ENCODE measurements at places on chromosomes 6 and 20.

- DNase-seq = no peak
Measured at GRCh38 chr6:109282756-109283155, 99.5 kb downstream of the CD164 start.

DNA sequence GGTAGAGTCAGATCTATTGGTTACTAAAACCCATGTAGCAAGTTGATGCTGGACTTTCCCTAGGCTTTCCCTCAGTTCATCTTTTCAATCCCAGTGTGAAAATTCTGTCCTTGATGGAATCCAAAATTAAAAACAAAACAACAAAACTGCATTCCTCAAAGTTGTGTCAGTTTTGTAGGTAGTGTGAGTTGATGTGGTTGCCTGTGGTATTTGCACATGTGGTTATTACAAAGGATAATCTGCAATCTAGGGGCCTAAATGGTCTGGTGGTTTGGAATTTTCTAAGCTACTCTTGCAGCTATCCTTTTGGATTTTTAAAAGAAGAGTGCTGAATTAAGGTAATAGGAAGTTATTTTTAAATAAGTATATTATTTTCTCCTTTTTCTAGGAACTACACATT is 132.2 kb upstream of the SCGN start:
- DNase-seq = no peak

DNA sequence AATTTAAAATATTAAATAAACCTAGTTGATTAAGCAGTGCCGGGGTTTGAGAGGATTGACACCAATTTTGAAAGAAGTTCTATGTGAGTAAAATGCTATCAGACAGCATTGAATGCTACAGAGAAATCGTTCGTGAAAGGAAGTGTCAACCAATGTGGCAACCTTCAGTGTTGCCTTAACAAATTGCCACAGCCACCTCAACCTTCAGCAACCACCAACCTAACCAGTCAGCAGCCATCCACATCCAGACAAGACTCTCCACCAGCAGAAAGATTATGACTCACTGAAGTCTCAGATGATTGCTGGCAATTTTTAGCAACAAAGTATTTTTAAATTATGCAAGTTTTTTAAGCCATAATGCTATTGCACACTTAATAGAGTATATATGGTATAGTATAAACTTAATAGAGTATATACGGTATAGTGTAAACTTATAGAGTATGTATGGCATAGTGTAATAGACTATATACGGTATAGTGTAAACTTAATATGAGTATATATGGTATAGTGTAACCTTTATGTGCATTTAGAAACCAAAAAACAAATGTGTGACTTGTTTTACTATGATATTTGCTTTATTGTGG is 65.3 kb upstream of the ID4 start:
- DNase-seq = no peak

DNA sequence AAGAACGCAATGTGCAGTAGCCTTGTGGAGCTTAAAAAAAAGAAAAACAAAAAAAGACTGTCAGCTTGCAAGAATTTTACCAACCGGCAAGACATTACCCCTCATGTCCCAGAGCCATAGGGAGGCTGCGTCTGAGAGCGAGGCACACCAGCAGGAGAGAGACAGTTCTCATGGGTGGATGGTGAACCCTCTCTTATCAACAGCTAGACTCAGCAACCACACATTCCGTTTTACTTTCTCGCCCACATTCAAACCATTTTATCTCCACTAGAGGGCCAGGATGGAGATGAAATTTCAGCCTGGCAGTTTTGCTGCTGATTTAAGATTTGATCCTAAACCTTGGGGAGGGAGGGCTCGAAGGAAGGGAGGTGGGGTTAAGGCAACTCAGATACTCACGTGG is 247.0 kb downstream of the ATXN1 start:
- no peak for DNase-seq

DNA sequence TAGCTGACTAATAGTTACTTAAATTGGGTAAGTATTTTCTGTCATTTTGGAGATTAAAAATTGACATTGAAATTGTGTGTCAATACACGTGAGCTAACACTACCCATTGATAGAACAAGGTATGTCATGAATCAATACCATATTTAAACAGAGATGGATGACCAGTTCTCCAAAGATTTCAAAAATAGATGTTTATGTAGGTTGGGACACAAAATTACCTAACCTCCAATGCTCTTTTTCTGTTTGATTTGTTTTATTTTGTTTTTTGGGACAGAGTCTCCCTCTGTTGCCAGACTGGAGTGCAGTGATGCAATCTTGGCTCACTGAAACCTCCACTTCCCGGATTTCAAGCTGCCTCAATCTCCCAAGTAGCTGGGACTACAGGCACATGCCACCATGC is 1491.7 kb downstream of the GRIK2 start:
- no peak for DNase-seq

DNA sequence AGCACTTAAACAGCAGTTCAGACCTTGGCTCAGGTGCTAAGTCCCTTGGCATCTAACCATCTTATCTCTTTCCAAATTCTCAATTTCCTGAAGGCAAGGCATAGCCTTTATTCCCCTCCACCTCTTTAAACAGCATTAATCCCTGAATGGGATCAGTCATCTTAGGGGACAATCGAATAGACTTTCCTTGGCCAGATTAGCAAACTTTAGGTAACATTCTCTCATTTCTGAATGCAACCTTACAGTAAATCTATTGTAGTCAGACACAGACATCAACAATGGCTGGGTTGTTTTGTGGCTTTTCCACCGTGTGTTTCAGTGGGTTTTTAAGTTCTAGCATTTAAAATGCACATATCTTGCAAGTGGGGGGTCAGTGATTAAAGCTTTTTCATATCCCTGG is 56.8 kb downstream of the ATP9A start:
- DNase-seq = no peak

DNA sequence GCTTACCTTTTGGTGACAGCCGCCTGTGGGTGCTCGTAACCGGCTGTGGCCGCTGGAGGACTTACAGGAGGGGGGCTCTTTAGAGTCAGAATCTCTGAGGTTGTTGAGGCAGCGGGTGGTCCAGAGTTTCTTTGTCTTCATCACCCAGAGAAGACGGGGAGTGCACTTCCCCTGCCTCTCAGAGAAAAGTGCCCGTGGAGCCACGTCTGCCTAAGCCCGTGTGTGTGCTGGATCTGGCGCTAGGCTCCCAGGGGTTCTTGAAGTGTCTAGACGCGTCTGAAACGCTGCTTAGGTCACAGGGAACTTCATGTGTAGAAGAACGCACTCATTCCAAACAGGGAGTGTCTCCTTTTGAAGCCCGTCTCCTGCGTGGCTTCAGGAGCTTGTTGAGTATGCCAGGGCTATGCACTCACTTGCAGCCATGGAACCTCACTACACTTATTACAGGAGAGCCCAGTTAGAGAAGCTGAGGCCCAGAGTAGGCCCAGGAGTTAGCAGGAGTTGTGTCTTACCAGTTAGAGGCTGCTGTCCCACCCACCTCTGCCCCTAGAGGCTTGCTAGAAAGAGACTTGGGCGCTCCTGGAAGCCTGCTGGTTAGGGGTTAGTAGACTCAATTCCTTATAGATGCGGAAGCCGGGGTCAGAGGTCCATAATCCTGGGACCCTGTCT is 1.3 kb downstream of the LSM14B start:
- DNase-seq = no peak

Data from Right ventricle myocardium inferior (tissue), 1 donor.